ENCODE measurements at places on chromosomes 3 and 15. TPM values are rescaled to one million over a fixed set of nuclear protein-coding genes. Genes with fewer than 3 reads are reported as not detected.

Gene ESYT3
- not detected for total RNA-seq

Gene LRRC2
- 0.75 TPM for total RNA-seq

Gene ANO10
- 6.1 TPM for total RNA-seq

Gene ACOX2
- total RNA-seq: not detected

Gene SH2D7
- total RNA-seq: not detected

Gene SAMMSON
- not detected for total RNA-seq

Gene CCR8
- 0.61 TPM for total RNA-seq

Gene TMEM266
- total RNA-seq: not detected

Gene WDR82
- 117 TPM for total RNA-seq
